Fibroblast of lung (primary cell): ENCODE measurements at places on chromosomes 12 and 14. TPM values are rescaled to one million over a fixed set of nuclear protein-coding genes. Genes with fewer than 3 reads are reported as not detected.

The MGST1 gene
- 78.6 and 117 TPM in 2 replicates for total RNA-seq

The RPL6 gene
- total RNA-seq: 679 and 950 TPM in 2 replicates

The SRGAP1 gene
- total RNA-seq: 17.5 and 30.2 TPM in 2 replicates

The TMEM132C gene
- under 0.01 TPM in 1 of 2 replicates, not detected in the other for total RNA-seq

The CRIP1 gene
- total RNA-seq: 1.3 and 3.0 TPM in 2 replicates

The ING4 gene
- total RNA-seq: 30.3 and 36.0 TPM in 2 replicates

The SERPINA10 gene
- total RNA-seq: not detected in 2 replicates

The ARMH4 gene
- 3.6 and 6.3 TPM in 2 replicates for total RNA-seq

The RTL1 gene
- total RNA-seq: not detected in 2 replicates

The NEUROD4 gene
- not detected in 2 replicates for total RNA-seq

The TAS2R42 gene
- not detected in 2 replicates for total RNA-seq

The ADAMTS20 gene
- total RNA-seq: not detected in 2 replicates

DNA sequence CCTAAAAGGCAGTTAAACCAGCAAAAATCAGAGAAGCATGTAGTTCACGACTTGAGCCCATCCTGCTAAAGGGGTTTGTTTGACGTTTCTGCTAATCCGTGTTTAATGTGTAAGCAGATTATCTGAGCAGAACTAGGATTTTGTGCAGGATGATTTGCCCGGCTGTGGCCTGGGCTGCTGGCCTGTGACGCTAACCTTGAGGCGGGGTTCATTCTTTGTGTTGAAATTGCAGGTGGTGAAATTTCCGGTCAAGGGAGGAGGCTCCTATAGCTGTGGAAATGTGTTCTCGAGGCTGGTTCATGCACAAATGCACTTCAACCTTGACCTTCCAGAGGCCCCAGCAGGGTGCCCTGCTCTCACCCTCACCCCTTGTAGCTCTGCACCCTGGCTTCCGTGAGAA lies 63.7 kb downstream of the SLC24A4 start:
- DNase-seq: no peak

GRCh38 chr12:90959032-90959431 lies 4.1 kb upstream of the CCER1 start:
- no peak for DNase-seq

- no peak for DNase-seq
Measured at GRCh38 chr14:103155826-103156394, 32.6 kb downstream of the TNFAIP2 start.

DNA sequence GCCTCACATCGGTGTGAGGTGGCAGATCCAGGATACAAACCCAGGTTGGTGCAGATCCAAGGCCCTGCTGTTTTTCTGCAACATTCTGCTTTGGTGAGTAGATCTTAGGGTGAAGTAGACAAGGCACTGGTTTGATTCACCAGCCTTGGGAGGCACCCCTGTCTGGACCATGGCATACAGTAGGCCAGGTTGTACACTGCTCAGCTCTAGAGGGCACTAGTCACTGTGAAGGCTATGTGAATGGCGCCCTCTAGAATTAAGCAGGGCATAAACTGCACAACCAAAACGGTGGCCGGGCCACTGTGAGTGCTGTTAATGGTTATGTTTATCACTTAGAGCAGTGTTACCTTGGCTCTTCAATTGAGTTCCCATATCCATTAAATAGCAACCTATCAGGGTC lies 280.6 kb upstream of the PWP1 start:
- peak; percentile 44 for DNase-seq

- peak; percentile 58 for DNase-seq
Measured at GRCh38 chr12:132608231-132609171, 1.9 kb downstream of the LRCOL1 start.

DNA sequence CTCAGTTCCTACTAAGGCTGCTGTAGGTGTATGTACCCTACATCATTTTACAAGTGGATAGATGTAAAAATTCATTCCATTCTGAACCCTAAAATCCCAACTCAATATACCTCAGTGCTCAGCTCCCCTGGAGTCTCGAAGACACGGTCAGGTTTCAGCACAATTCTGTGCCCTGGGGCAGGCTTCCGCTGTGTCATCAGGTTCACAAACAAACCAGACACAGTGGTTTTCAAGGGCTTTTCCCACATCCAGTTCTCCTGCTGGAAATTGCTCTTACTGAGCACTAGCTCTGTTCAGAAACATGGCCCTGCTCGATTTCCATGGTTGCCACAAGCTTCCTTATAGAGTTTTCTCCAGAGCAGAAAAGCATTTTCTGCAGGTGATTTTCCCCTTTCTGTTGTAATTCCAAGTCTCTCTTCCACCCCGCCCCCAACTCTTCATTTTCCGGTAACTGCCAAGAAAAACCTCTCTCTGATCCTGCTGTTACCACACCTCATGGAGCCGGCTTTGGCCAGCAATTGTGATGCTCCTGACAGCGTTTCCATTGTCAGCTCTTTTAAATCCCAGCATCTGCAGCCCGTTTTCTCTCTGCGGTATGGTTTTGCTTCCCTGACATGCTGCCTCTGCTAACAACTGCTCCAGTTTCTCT lies 483.0 kb upstream of the CCDC196 start:
- no peak for DNase-seq

- DNase-seq: no peak
Measured at GRCh38 chr12:46390304-46390703, 17.7 kb upstream of the SLC38A2 start.

- DNase-seq: no peak
Measured at GRCh38 chr12:123453165-123453564, 4.8 kb upstream of the SNRNP35 start.

DNA sequence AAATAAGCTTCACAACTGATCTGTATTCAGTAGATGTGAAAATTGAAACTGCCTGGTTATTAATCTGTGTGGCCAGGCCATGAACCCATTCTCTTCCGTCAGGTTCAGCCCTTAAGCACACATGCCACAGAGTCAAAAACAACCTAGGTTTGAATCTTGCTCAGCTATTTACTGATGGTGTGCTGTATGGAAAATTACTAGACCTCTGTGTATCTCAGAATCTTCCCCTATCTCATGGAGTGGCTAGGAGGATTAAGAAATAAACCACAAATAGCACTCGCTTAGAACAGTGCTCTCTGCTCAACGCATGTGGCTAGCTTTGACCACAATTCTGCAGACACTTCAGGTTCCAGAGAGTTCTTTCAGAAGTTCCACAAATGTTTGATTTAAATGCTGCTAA lies 240.7 kb upstream of the PLEKHG7 start:
- DNase-seq: peak; percentile 73

DNA sequence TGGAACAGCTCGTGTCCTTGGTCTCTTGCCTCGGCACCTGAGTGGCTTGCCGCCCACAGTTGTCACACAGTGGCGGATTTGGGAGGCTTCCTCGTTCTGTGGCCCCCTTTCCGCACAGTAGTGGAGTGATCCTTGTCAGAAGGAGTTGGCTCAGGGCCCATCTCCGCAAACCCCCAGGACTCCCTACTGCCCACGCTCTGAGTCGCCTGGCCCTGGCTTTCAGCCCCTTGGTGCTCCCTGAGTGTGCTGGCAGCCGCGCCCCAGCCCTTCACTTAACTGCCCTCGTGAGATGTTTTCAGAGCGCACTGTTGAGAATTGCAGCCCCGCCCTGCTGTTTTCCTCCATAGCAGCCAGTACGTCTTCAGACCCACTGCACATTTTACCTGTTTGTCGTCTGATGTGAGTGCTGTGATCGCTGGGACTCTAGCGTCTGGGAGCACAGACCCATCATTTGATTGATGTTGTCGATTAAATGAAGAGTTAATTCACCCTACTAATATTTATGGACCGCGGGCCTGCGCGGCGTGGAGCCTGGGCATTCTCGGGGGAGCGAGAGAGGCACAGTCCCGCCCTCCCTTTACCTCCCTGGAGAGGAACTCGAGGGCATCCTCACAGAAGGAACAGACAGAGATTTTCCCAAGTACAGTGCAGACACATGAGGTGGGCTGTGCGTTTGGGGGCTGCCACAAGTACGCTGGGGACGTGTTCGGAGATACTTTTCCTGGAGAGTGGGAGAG lies 91.8 kb downstream of the DDX51 start:
- no peak for DNase-seq

GRCh38 chr12:17456486-17456885 lies 633.5 kb downstream of the RERGL start:
- DNase-seq: no peak

GRCh38 chr14:51889851-51890250 lies 29.4 kb downstream of the GNG2 start:
- DNase-seq: no peak

GRCh38 chr12:113766879-113767878 lies 198.9 kb downstream of the RBM19 start:
- DNase-seq: peak; percentile 36

GRCh38 chr12:121282072-121282742 lies 14.3 kb downstream of the CAMKK2 start:
- DNase-seq: no peak

DNA sequence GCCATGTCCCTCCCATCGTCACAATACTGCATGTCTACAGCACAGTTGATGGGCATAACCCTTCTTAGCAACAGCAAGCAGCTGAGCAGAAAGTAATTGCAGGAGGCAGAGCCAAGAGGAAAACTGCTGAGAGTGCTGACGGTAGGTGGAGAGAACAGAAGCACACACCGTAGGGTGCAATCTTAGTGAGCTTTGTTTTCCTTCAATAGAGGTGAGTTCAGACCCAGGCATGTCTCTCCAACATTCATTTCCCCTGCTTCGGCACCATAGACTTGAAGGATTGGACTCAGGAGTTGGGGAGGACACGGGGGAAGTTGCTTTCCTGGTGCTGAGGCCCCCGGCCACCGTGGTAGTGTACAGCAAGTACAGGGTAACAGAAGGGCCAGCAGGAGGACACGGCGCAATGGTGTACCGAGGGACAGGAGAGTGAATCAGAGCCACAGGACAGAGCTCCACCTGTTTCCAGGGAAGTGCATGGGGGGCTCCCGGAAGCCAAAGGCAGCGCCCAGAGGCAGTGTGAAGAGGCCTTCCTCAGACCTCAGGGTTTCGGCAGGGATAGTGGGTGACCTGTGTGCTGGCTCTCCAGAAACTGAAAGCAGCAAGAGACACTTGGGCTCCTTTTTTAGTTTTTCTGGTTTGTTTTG lies 36.3 kb upstream of the SINHCAF start:
- DNase-seq: no peak

GRCh38 chr12:113204804-113205203 lies 16.5 kb upstream of the TPCN1 start:
- DNase-seq: no peak

GRCh38 chr14:39847194-39847593 lies 415.0 kb upstream of the FBXO33 start:
- peak; percentile 59 for DNase-seq
